CD4-positive, alpha-beta T cell treated with Interleukin-21 for 1 hour (primary cell): ENCODE measurements at places on chromosomes 3 and 15.

- no peak for DNase-seq
Observed at GRCh38 chr3:83523470-83524073, 1435.2 kb upstream of the CADM2 start.

DNA sequence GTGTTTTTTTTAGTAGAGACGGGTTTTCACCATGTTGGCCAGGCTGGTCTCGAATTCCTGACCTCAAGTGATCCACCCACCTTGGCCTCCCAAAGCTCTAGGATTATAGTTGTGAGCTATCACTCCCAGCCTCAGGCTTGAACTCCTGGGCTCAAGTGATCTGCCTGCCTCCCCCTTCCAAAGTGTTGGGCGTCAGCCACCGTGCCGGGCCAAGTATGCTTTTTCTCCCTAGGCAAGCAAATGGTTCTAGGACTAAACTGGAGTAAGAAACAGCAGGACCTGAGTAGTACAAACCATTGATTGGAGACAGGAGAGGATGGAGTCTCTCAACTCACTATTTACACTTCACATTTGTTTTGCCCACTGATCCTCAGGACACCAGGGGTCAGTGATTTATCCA is 4.6 kb upstream of the PTPN9 start:
- no peak for DNase-seq

DNA sequence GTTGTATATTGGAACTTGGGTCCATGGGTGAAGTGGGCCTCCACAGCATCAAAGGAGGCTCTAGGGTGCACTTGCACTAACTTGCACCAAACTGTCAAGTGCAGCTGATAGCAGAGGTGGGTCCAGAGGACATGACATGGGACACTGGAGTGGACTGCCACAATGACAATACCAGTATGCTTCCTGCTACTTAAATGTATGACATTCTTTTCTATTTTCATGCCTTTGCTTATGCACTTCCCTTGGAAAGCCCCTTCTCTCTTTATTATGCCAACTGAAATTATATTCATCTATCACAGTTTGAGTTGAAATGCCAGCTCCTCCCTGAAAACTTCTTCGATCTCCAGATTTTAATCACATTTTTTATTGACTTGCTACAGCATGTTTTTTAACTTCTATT is 101.8 kb downstream of the CFAP20DC start:
- no peak for DNase-seq

DNA sequence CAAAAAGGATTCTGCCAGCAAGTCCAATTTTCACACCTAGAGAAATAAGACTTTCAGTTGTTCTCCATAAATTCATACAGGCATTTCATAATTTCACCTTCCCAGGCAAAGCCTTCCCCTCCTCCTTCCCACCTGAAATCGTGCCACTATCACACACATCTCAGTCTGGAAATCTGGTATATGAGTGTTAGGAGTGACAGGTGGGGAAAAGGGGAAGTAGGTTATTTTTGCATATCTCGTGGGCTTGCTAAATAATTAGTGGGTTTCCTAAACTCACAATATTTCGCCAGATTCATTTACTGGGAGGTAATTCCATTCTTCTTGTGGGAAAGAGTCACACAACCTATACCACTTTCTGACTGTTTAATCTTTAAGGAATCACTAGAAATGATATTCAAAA is 7.4 kb downstream of the ALDH1A2 start:
- DNase-seq = no peak

DNA sequence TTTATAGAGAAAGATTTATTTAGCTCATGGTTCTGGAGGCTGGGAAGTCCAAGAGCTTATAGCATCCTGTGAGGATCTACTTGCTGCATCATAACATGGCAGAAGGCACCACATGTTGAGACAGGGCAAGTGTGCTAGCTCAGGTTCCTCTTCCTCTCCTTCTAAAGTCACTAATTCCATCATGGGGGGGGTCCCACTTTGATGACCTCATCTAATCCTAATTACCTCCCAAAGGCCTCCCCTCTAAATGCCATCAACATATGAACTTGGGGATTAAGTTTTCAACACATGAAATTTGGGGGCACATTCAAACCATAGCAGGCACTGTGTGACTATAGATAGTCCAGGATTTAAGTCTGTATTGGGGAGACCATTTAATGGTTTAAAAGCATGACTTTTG is 297.1 kb upstream of the ROPN1 start:
- DNase-seq = no peak

- no peak for DNase-seq
Observed at GRCh38 chr3:138300647-138301046, 29.0 kb downstream of the NME9 start.
